ENCODE measurements at places on chromosomes 4 and X.

DNA sequence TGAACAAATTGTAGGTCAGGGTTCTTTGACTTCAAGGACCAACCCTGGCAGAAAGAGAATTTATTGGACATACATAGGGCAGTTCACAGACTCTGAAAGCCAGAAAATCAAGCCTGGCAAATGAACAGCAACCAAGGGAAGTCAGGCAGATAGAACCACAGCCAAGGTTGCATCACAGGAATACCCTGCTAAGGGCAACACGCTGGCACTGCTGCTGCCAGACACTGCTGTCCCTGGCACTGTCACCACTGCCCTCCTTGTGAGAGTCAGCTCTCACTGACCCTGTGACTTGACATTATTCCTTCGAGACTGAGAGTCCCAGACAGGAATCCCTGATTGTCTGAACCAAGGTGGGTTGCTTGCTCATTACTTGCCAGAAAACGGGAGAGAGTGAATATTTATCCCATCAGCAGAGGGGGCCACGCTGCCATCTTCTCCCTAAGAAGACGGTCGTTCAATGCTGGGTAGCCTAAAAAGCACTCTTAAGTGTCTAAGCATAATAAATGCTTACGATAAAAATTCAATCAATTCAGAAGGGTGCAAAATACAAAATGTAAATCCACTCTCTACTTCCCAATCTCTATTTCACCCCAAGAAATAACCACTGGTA, 23.2 kb upstream of the PTTG2 start:
- no peak for DNase-seq

DNA sequence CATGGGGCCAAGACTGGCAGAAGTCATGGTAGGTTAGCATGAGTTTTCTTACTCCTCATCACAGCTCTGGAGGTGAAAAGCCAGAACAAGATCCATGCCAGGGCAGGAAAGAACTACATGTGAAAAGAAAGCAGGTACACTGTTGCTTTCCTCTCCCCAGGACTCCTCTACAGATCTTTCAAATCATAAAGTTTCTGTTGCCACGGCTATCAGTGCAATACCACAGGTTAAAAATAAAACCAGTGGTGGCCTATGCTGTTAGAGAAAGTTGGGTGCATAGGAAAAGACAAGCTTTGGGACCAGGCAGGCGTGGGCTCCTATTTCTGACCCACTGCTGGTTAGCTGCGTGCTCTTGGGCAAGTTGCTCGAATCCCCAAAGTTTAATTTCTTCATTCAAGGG, 81.4 kb downstream of the SH3RF1 start:
- DNase-seq = no peak

DNA sequence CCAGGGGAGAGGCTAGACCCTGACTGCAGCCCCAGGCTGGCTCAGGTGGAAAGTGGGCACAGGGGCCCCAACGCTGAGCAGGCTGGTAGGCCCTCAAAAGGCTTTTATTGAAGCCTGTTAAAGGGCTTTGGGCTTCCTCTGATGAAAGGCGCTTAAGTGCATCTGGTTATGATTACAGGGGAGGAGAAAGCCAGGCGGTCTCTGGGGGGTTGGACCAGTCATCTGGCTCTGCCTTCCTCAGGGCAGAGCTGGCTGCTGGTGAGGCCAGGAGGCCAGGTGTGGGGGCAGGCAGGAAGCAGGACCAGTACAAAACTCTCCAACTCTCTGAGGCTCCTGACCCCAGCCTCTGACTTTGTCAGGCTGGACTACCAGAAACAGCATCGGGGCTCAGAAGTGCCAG, 68.8 kb upstream of the BCOR start:
- DNase-seq = no peak

DNA sequence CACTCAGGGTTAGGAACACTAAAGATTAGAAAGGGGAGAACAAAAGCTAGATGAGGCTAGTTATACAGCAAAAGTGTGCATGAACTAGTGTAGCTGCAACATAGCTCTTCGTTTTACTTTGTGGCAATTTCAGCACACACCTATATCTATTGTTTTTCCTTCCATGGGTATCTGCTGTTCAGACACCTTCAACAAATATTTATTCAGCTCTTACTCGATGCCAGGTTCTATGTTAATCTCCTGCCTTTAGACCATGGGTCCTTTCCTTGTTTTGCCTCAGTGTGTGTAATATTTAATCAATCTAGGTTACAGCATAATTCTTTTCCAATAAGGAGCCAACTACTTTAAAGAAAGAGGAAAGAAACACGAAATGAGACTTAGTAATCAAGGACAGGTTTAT, 10.4 kb upstream of the FAM9A start:
- DNase-seq = no peak

DNA sequence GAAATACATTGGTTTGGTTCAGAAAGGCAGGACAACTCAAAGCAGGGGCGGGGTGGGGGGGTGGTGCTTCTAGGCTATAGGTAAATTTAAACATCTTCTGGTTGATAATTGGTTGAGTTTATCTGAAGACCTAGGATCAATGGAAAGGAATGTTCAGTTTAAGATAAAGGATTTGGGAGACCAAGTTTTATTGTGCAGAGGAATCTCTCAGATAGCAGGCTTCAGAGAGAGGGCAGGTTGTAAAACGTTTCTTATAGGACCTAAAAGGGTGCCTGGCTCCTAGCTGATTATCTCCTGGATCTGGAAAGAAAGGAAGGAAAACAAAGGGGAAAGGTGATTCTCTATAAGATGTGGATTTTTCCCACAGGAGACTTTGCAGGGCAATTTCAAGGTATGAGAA, 94.0 kb downstream of the TMEM47 start:
- DNase-seq = no peak

DNA sequence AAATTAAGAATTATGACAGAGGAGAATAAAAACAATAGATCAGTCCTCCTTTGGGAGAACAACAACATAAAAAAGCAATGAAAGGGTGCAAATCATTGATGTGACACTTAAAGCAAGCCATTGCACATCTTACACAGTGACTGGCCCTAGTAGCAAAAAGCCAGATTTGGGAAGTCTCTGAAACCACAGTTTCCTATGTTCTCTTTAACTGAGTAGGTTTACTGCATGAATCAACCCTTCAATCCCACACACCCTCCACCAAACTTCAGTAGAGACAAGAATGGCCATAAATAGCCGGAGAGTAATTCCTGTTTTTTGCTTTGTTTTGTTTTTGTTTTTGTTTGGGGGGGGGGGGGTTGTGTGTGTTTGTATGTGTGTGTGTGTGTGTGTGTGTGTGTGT, 180.8 kb downstream of the VEGFC start:
- no peak for DNase-seq

Measured in CD4-positive, alpha-beta T cell treated with Interleukin-4 for 4 hours (primary cell).